NCI-H2107 (cell line): ENCODE measurements at places on chromosomes 5 and 9.

DNA sequence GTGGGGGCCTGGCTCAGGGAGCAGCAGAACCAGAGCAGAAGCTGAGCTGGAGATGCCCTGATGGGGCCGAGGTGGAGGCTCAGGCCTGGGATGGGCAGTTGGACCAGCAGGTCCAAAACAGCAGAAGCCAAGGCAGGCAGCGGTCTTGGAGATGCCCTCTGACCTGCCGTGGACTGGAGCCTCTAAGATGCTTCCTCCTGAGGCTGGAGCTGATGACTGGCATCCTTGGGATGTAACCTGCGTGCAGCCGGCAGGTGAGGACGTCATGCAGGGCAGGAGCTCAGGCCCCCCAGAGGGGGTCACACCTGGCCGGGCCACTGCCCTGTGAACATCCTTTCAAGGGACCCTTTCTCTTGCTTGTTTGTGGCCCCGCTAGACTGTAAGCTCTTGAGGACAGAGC is 162.0 kb downstream of the RGS3 start:
- no peak for DNase-seq

DNA sequence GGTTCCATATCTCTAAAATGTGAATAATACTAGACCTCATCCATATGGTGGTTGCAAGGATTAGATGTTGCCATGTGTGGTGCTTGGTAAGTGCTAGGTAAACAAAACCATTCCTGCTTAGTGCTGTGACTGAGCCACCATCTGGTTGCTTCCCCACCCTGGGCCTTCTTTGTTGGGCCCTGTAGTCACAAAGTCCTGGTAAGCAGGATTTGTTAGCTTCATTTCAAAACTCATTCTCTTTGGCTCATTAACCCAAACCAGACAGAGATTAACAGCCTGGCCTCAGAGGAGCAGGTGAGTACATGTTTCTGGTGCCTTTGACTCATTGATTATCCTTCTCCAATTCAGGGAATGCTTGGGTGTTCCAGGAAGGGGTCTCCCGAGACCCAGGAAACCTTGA is 240.2 kb downstream of the ARHGAP26 start:
- no peak for DNase-seq

GRCh38 chr5:40981420-40981819 is 72.1 kb downstream of the C7 start:
- no peak for DNase-seq

- DNase-seq = no peak
Observed at GRCh38 chr9:112162621-112163413, 12.3 kb downstream of the SUSD1 start.

GRCh38 chr5:170104299-170104698 is 1.4 kb upstream of the FOXI1 start:
- no peak for DNase-seq
